ENCODE measurements at places on chromosomes 12 and 14.

DNA sequence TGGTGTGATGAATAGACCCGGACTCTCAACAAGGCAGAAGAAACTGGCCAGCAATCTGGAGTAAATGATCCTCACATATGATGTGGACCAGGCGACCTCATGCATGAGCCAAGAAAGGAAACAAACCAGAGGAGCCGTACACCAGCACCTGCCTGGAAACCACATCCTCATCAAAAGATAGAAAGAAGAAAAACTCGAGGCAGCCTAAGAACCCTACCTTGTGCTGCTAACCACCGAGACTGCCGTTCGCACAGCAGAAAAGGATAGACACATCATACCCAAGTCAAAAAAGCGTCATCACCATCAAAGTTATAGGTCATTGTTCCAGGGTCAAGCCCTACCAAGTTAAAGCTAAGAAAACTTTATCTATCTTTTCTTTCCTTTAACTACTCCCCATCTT lies 66.7 kb downstream of the RESF1 start:
- DNase-seq, result no peak

- no peak for DNase-seq
Measured at GRCh38 chr12:13032164-13032563, 12.0 kb upstream of the FAM234B start.

DNA sequence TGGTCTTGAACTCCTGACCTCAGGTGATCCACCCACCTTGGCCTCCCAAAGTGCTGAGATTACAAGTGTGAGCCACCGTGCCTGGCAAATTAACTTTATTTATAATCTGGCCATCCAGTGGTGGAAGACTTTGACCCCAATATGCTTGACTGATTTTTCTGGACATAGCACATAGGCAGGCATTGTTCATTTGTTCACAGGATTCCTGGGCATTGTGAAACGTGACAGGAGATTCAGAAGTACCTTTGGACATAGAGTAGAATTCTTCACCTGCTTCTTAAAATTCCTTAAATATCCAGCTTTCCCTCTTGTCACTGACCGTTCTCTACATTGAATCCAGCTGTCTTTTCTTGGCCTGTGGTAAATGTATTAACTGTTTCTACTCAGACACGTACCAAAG lies 103.1 kb downstream of the SCN8A start:
- DNase-seq, result no peak

DNA sequence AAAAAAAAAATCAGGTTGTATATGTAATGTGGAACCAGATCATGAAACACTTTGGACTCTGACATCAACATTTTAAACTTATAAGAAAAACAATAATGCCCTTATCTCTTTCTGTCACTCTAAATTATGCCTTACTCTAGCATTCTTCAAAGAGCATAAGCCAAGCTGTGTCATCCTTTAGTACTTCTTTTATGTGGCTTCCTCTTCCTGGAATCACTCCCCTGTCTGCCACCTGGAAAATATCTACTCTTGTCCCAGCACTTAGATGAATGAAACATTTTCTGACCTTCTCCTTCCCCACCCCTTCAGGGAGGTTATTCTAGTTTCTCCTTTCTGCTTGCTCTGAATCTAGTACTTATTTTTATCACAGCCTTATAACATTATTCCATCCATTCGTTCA lies 101.2 kb downstream of the CNTN1 start:
- no peak for DNase-seq

- DNase-seq, result peak; percentile 67
Measured at GRCh38 chr12:90211017-90211416, 502.4 kb upstream of the ATP2B1 start.

- DNase-seq, result peak; percentile 85
Measured at GRCh38 chr14:78983126-78983525, 813.0 kb downstream of the NRXN3 start.

DNA sequence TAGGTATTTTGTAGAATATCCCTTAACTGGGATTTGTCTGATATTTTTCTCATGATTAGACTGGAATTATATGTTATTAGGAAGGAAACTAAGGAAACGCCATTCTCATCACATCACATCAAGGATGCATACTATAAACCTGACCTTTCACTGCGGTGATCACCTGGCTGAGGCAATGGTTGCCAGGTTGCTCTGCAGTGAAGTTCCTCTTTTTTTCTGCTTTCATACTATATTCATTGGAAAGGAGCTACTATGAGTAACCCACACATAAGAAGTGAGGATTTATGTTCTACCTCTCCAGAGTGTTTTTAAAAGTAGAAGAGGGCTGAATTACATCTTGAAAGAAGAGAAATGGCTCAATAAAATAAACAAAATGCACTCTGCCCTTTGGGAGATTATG lies 31.0 kb upstream of the GRIP1 start:
- no peak for DNase-seq

- no peak for DNase-seq
Measured at GRCh38 chr12:106774808-106775524, 484 bp downstream of the RIC8B start.

- DNase-seq, result peak; percentile 44
Measured at GRCh38 chr12:96063046-96063445, 27.7 kb upstream of the LTA4H start.

GRCh38 chr14:73771848-73772638 lies 57.9 kb upstream of the PNMA1 start:
- peak; percentile 41 for DNase-seq

DNA sequence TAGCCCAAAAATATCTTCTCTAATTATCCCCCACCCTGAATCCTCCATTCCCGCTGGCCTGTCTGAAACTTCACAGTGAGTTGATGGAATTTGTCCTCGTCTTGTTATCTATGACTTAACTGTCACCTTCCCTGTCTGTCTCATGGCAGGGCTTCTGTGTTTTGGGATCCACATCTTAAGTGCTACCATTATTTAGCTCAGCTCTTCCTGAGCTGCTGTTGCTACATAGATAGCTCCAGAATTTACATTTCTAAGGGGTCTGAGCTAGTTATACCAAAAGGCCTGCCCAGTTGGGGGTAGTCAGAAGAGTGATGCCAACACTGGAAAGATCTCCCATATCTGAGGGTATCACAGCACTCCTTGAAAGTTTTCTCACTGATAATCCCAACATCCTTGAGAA lies 57.0 kb upstream of the CDKN3 start:
- no peak for DNase-seq

DNA sequence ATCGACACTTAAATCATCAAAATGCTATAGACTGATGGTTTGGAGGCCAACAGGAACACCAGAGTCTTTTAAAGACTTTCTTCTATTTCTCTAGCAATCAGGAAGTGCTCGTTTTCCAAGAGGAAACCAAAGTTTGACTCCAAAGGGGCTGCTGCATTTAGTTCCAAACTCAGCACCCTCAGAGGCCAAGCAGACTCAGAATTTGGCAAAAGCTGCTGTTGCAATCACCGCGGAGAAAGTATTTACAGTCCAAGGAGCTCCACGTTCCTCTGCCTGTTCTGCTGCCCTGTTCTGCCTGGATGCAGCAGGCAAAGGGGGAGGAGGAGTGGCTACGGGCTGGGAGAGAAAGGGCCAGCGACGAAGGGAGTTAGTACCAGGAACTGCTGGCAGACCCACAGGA lies 325.1 kb downstream of the BCL11B start:
- peak; percentile 55 for DNase-seq

DNA sequence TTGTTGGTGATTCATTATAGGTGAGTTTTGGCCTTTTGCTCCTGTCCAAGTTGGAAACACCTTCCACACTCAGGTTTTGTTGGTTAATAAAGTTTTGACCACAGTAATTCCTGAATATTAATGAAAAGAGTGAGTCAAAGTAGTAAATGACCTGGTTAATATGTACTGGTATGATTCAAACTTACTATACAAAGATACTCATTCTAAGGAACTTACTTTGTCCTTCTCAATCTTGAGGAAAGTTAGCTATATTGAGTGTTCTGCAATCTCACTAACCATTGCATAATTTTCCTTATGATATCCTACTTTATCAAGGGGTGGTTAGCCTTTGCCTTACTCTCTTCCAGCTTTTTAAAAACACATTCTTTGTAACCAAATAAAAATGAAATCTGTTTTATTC lies 20.9 kb upstream of the HECTD1 start:
- DNase-seq, result no peak

DNA sequence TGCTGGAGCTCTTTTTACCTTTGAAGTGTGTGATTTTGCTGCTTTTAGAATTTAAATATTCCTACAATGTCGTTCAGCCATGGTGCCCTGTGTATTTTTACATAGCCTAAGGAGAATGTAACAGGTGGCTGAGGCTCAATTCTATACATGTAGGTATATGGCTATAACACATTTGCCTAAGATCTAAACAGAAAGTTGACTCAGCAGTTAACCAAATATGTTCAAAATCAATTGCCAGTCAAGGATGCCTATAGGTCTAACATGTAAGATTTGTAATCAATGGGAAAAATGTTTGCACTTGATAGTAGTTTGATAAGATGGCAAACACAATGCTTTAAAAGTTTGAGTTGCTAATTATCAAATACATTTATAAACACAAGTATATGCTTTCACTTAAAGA lies 8.2 kb downstream of the PAWR start:
- DNase-seq, result no peak

GRCh38 chr12:7403466-7403865 lies 40.5 kb downstream of the CD163L1 start:
- no peak for DNase-seq

- no peak for DNase-seq
Measured at GRCh38 chr12:42322567-42322966, 3.3 kb downstream of the ZCRB1 start.

DNA sequence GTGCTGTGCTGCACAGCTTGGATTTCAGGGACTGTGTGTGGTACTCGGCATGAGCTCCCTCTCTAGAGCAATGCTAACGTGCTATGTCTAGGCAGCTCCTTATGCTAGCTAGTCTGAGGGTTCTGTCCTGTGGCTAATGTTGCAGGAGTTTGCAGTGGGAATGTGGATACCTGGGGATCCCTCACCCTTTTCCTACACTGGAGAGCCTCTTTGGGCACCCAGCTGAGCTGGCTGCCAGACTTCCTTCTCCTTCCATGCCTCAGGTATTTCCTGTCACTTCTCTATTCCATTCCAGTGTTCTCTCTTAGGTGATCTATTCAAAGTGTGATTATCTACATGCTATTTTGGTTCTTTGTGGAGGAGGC lies 64.9 kb downstream of the FBXO33 start:
- DNase-seq, result no peak

DNA sequence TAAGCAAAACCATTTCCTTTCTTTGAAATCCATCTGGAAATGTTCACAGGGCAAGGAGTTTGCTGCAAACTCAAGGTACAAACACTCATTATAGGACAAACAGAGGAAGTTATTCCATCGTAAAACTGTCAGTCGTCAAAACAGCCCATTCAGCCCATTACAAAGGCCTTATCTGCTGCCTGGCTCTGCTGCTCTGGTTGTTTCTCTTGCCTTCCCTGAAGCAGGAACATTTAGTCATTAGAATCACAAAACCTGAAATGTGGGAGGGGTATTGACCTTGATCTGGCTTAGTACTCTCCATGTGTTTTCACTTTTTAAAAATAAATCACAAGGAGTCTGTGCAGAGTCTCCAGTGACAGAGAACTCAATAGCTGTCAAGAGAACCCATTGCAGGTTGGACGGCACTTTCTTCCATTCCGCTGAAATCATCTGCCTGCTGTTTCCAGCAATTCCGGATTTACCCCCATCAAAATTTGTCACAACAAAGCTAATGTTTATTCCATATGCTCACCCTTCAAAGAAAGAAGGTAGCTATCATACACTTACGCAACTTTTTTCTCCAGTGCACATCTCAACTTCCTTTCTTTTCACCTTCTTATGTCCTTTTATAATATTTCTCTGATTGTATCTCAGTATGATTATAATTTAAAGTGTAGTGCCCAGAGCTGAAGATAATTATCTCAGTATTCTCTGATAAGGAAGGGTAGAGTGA lies 24.6 kb upstream of the ITPR2 start:
- no peak for DNase-seq

GRCh38 chr14:68232300-68233055 lies 412.9 kb downstream of the RAD51B start:
- peak; percentile 99 for DNase-seq

GRCh38 chr14:106201376-106201775 lies 675.0 kb downstream of the TMEM121 start:
- no peak for DNase-seq

DNA sequence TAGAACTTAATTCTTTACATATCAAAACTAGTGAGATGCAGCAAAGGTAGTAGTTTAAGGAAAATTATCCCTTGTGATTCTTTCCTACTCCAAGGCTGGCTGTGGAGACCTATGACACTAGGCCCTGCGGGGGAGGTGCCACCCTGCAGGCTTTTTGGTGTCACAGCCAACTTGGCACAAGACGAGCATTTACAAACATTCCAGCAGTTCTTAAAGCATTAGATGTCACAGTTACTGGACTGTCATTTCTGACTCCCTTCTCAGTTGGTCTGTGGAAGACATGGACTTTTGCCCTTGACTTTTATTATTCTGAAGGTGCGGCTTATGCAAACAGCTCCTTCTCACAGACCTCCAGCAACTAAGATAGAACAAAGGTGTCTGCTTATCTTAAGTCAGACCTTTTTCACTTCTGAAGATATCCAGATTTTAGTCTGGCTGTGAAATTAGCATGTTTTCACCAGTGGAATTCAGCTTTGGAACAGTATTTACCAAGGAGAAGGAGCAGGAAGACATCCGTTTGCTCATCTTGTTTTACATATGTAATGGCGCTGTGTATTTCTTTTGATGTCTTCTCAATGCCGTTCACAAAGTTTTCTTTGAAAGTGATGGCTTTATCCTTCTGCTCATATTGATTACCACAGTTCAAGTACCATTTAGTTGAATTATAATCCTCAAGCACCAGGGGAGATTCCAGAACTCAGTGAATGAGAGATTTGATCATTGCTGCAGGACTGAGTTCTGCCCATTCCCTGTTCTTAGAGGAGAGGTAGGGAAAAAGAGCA lies 17.9 kb downstream of the SRGAP1 start:
- DNase-seq, result peak; percentile 73

- DNase-seq, result no peak
Measured at GRCh38 chr14:91872011-91872501, 4.7 kb upstream of the TC2N start.

DNA sequence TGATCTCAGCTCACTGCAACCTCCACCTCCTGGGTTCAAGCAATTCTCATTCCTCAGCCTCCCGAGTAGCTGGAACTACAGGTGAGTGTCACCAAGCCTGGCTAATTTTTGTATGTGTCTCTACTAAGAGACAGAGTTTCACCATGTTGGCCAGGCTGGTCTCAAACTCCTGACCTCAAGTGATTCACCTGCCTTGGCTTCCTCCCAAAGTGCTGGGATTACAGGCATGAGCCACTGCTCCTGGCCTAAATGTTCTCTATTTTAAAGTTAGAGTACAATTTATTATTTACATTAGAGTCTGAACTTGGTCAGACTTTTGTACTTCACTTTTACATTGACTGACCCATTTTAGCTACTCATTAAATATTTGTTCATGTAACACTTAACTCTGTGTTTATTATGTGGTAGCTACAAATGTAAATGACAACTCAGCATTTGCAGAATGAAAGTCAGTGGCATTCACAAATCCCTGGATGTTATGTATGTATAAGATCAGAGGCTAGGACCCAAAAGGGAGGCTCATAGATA lies 409.6 kb downstream of the APAF1 start:
- peak; percentile 31 for DNase-seq

- no peak for DNase-seq
Measured at GRCh38 chr12:9755567-9755966, 5.1 kb downstream of the CD69 start.

GRCh38 chr12:5870183-5870582 lies 74.9 kb downstream of the ANO2 start:
- no peak for DNase-seq

GRCh38 chr12:68959891-68960464 lies 27.0 kb upstream of the CPM start:
- peak; percentile 52 for DNase-seq

Data from fibroblast of skin of right biceps (primary cell).